ENCODE measurements at places on chromosomes 2 and 18.

DNA sequence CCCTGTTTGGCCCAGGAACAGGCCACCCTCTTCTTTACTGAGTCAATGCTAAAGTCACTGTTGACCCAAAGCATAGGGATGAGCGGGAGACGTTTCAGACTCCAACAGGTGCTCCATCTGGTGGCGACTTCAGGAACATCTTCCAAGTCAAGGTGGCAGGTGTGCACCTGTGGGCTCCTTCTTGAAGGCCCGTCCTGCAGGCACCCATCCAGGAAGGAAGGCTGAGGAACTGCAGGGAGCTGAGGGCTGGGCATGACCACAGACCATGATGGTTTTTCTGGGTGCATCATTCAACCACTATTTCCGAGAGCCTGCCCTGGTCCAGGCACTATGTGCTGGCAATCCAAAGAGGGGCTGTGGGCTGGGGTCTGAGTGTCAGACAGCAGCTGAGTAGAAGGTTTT, 142.8 kb downstream of the NDUFA10 start:
- DNase-seq: peak; percentile 43

- DNase-seq: no peak
Measured at GRCh38 chr2:153386481-153386897, 92.1 kb downstream of the RPRM start.

GRCh38 chr18:46424898-46425297, 232.1 kb downstream of the LOXHD1 start:
- no peak for DNase-seq

- no peak for DNase-seq
Measured at GRCh38 chr18:8142932-8143331, 466.3 kb upstream of the RAB12 start.

GRCh38 chr2:168601741-168602140, 145.7 kb downstream of the CERS6 start:
- DNase-seq: no peak

GRCh38 chr2:133438026-133438425, 130.2 kb downstream of the NCKAP5 start:
- DNase-seq: no peak

Measured in activated effector memory CD4-positive, alpha-beta T cell treated with Interleukin-2 at 50 U/mL for 16 hours (primary cell).